ENCODE measurements at places on chromosomes 1 and 21.

GRCh38 chr1:232014941-232015340 lies 388.4 kb downstream of the DISC1 start:
- DNase-seq, result no peak

DNA sequence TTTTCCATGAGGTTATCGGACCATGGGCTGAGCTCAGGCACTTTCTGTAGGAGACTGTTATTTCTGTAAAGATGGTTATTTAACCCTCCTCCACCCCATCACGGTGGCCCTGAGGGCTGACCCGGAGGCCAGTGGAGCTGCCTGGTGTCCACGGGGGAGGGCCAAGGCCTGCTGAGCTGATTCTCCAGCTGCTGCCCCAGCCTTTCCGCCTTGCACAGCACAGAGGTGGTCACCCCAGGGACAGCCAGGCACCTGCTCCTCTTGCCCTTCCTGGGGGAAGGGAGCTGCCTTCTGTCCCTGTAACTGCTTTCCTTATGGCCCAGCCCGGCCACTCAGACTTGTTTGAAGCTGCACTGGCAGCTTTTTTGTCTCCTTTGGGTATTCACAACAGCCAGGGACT lies 2.6 kb upstream of the CCDC28B start:
- DNase-seq, result no peak

DNA sequence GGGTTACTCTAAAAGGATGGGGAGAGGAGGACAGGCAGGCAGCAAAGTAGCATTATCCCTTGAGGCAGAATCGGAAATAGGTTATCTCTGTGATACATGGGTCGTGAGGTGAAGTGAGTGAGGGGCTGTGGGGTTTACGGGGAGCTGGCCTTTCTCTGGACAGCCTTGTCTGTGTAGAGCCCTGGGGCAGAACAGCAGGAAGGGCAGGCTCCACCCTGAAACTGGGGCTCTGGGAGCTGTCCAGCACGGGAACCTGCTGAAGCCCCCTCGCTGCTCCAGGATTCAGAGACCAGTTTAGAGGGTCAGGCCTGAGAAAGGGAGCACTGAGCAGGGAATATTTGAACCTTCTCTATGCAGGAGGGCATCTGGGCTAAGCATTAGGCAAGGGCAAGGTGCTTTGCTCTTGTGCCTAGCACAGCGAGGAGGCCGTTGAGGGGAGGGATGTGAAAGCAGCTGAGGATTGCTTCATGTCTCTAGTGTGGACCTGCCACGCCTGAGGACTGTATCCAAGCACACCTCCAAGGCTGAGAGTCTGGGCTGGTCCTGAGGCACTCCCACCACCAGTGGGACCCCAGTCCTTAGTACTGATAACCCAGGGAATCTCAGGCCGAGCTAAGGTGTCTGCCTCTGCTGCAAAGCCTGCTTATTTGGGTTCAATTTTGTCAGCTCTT lies 55.8 kb downstream of the NAV1 start:
- DNase-seq, result peak; percentile 38

DNA sequence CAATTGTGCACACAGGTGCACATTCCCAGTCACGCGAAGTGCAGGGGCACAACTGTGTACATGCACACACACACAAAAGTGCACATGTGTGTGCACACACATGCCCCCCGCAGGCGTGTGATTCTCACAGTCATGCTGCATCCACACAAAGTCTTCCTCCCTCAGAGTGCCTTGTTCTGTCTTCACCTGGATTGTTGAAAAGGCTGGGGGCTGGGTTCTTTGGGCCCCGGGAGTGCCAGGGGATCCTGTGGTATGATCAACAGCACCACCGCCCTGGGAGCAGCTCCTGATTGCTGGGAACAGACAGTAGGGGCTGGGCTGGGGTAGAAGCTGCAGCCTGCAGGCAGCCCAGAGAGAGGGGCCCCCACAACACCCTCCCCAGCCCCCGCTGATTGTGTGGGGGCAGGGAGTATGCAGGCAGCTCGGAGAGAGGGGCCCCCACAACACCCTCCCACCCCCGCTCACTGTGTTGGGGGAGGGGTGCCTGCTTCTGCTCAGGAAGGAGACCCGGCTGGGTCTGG lies 3.4 kb downstream of the COL18A1 start:
- no peak for DNase-seq

DNA sequence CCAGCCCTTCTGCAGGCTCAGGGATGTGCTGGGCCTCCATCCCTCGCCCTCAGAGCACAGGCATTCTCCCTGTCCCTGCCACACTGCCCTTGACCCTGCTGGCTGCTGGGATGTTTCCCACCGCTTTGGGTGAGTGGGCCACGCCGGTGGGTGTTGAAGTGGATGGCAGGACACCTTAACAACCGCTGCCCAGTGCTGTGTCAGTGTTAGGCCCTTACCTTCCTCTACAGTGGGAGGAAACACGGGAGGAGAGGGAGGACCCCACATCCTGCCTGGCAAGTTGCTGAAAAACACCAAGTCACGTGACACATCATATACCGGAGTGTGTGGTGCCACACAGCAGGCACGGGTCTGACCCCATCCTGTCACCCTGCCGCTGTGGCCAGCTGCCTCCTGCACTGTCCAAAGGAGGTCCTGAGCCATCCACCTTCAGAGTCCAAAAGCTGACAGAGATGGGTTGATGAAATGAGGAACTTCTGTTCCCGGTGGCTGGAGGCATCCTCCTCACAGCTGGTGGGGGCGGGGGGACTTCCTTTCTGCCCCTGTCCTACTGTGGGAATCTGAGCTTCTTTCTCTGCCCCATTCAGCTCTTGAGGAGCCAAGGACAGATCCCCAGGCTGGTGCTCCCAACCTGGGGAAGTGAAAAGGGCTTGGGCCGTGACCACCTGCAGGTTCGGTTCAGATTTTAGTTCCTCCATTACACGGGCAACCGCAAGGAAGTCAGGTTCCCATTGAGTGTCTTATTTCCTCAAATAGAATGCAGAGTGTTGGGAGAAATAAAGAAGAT lies 3.2 kb upstream of the THEMIS2 start:
- no peak for DNase-seq

- DNase-seq, result no peak
These were observed 926 bp upstream of the MRPL55 start for GRCh38 chr1:228109962-228110488.

DNA sequence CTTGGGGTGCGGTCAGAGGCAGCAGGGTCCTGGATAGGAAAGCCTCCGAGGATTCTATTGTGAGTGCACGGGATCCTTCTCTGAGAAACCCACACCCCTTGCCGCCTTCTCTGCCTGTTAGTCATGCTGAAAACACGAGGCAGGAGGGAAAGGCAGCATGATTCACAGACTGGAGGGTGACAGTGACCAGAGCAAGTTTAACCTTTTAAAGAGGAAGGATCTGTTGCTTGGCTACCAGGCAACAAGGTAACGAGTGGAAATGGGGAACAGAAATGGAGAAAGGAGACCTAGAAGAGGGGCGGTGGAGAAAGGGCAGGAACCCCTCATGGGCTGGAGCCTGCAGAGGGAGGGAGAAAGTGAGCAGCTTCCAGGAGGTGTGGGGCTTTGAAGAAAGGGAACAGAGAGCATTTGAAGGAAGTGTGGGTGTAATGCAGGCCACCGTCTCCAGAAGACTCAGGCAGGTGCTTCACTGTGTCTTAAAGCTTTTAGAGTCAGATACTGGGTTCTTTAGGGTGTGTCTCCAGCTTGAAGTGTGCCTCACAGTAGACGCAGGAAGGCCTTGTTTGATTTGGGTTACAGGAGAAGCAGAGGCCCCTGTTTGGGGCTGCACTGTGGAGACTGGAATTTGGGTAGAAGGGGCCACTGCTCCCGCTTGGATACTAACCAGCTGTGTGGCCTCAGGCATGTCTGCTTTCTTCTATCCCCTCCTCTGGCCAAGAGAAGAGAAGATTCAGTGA lies 19.1 kb downstream of the OPTC start:
- no peak for DNase-seq

GRCh38 chr1:109980324-109981003 lies 4.1 kb upstream of the AHCYL1 start:
- peak; percentile 56 for DNase-seq

GRCh38 chr1:16183179-16183578 lies 27.3 kb upstream of the EPHA2 start:
- no peak for DNase-seq

DNA sequence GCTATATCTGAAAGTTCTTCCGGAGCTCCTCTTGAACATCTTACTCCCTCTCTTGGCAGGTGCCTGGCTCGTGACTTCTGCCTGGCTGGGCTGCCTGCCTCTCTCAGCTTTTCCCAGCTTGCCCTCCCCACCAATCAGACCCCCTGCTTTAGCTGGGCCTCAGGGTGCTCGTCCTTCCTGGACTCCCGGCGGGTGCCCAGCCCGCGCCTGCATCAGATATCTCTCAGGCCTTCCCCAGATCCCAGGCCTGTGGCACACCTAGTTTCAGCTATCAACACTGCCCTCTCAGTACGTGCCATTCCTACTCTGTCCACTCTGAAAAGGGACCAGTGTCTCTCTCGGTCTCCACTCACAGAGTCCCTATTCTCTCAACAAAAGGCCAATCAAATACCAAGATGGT lies 96.5 kb upstream of the CLDN14 start:
- no peak for DNase-seq

GRCh38 chr1:33305016-33305415 lies 15.9 kb downstream of the A3GALT2 start:
- DNase-seq, result no peak

DNA sequence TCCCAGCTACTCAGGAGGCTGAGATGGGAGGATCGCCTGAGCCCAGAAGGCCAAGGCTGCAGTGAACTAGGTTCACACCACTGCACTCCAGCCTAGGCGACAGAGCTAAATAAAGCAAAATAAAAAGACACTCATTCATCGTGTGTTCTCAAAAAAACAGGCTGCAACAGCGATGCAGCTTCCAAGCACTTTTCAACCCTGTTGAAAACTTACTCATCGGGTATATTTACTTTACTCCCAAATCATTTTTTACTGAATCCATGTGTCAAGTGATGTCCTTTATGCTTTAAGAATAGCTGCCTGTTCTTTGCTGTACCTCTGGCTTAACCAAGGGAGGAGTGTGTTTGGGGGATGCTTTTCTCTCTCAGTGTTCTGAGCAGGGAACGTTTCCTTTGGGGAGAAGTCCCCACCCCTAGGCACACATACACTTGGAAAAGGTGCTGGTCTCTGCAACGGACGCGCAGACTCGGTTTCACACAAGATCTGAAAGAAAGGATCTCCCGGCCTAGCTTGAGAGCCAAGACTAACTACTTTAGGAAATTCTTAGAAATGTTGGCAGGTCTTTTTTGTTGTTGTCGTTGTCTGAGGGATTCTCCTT lies 1.4 kb downstream of the MAP1LC3C start:
- no peak for DNase-seq

GRCh38 chr1:222225316-222225691 lies 322.6 kb downstream of the HHIPL2 start:
- no peak for DNase-seq

DNA sequence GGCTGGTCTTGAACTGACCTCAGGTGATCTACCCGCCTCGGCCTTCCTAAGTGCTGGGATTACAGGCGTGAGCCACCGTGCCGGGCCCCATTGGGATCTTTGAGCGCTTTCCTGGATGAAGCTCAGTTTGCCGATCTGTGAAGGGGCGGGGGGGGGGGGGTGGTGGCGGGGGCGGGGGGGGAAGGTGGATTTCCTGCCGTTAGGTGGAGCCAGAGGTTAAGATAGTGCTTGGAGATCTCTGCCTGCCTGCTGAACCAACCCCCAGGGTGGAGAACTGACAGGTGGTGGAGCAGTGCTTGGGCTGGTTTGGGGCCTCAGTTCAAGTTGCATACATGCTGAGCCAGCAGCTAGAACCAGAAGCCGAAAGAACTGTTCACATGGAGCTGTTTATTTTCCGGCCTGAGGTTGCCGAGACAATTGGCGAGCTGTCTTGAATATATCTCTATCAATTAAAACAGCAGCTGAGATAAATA lies 1.7 kb downstream of the TMCC2 start:
- peak; percentile 92 for DNase-seq

- DNase-seq, result peak; percentile 58
These were observed 7.7 kb downstream of the ARMH1 start for GRCh38 chr1:44681905-44682882.

DNA sequence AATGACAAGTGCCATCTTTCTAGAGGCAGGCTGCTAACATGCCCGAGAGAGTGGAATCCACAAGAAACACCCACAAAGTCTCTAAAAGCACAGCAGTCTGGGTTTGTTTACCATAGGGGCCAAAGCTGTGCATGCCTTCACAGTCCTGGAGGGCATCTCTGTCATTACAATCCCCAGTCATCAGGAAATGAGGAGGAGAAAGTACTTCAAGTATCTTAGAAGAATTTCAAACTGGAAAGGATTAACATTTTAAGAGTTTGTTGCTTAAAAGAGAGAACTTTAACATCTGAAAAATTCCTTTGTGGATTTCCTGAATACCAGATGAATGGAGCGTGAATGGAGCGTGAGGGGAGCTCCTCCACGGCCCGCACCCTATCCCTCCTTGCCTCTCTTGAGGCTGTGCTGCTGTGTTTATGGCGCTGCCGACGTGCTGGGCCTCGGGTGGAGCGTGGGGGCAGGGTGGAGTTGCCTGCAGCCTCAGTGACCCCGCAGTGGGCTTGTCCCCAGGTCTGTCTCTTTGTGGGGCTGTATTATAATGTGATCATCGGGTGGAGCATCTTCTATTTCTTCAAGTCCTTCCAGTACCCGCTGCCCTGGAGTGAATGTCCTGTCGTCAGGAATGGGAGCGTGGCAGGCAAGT lies 23.3 kb downstream of the SLC6A17 start:
- no peak for DNase-seq

DNA sequence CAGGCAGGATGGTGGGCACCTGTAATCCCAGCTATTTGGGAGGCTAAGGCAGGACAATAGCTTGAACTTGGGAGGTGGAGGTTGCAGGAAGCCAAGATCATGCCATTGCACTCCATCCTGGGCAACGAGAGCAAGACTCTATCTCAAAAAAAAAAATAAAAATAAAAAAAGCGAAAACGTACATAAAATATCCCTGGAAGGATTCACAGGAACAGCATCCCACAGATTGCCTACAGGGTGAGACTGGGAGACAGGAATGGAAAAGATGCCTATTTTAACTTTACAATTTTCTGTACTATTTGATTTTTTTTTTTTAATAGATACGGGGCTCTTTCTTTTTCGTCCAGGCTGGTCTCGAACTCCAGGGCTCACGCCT lies 604 bp upstream of the NBPF3 start:
- no peak for DNase-seq
